ENCODE measurements at places on chromosomes 6 and 20.

- DNase-seq = no peak
Measured at GRCh38 chr20:61413752-61414151, 161.7 kb downstream of the CDH4 start.

DNA sequence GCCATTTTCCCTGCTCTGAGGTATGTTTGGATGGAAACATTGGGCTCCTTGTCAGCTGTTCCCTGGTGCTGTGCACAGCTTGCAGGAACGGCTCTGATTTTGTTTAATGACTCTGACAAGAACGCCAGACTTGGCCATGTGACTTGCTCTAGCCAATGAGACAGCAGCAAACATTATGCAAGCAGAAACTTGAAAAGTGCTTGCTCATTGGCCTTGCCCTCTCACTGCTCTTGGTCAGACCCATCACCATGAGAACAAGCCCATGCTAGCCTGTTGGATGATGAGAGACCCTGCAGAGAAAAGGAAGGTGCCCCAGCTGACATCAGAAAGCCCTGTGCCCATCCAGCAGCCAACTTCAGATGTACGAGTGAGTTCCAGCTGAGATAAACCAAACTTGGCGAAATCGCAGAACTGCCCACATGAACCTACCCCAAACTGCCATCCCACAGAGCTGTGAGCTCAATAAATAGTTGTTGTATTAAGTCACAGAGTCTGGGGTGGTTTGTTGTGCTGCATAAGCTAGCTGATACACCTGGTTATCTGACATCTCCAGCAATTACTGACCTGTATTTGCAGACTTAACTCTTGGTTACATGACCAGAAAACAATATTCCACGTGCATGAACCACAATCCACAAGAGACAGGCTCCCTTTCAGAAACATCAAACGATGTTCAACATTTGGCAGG is 96.9 kb downstream of the JPH2 start:
- DNase-seq = no peak

DNA sequence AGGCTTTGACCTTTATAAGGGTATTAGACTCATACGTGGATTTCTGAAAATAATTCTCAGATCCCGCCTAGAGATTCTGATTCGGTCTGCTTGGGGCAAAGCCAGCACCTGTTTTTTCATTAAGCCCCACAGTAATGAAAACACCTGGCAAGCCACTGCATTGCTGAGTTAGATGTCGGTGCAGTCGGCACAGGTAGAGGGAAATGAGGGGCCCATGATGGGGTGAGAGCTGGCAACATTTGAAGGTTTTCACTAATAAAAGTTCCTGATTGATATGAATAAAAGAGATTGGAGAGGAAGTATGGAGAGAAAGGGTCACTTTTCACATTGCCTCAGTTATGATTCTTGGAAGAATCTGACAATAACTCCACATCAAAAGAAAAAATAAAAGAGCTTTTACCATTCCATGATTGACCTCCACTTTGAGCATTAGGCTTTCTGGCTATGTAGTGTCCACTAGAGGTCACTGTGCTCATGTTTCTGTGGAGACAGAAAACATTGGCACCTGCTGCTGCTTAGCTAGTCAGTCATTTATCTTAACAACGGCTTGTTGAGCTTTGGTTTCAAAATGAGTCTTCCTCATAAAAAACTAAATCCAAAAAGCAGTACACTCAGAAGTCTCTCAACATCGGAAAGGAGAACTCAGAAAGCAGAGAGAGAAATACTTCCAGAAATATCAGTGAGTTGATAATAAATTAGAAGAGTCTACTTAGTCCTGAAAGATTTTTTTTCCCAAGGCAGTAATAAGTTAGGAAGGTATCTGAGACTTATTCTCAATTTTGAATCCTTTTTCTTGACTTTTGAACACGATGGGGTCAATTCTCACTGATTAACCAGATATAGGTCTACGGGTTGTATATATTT is 53.3 kb upstream of the KLHL31 start:
- no peak for DNase-seq

DNA sequence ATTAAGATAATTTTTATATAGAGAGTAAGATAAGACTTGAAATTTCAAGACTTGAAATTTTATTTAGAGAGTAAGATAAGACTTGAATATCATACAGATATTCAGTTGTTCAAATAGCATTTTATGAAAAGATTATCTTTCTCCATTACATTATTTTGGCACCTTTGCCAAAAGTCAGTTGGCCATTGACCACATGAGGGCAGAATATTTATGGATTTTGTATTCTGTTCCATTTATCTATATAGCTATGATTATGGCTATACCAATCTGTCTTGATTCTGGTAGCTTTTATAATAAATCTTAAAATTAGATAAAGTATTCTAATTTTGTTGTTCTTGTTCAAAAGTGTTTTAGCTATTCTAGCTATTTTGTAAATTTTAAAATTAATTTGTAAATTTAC is 537.9 kb upstream of the GJE1 start:
- no peak for DNase-seq

DNA sequence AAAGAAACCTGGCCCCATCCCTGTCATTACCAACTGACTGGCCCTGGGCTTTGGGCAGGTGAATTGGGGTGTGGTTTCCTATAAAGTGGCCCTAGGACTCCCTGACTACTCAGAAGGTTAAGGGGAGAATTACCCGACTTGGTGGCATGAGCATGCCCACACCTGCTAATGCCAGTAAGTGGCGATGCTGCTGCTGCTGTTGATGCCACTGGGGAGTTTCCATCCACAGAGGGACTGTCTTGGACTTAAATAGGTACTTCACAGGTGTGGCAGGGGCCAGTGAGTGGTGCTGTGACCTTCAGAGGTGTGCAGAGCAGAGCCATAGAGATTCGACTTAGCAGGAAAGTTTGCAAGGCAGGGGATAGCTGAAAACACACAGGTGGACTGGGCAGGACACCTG is 32.6 kb upstream of the MDFI start:
- no peak for DNase-seq

Measured in stimulated activated CD4-positive, alpha-beta T cell treated with anti-CD3 and anti-CD28 coated beads, Interleukin-4, amount 100 ng/mL, for 48 hours (primary cell).